ENCODE measurements at places on chromosomes 5 and 9.

- H3K4me3 ChIP-seq: no peak overlapping the region
- peaks cover 6% of the 10 kb centered on the region for H3K4me1 ChIP-seq
- DNase-seq: no peak
- H3K27ac ChIP-seq: no peak overlapping the region
These were observed 54.7 kb upstream of the ADAMTS16 start for GRCh38 chr5:5085381-5085780.

DNA sequence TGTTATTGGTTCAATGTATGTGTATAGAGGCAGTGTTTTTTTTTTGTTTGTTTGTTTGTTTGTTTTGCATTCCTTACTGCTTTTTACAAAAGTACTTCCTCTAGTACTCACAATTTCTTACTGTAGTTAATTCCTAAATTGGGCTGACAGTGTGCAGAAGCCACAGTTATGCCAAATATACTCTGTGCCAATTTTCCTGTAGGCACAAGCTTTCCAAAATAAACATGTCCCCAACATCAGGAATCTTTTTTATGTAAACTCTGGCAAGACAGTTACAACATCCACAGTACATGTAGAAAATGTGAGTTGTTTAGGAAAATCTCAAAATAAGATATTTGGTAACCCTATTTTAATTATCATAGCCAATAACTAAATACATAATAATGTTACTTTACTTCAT is 161.6 kb upstream of the TSLP start:
- no peaks in the 10 kb centered on the region for H3K4me1 ChIP-seq
- H3K27ac ChIP-seq: no peak overlapping the region
- H3K36me3 ChIP-seq: no peaks in the 10 kb centered on the region
- H3K4me3 ChIP-seq: no peak overlapping the region

- DNase-seq: no peak
- H3K27ac ChIP-seq: no peak overlapping the region
- H3K4me3 ChIP-seq: no peak overlapping the region
These were observed 17.6 kb downstream of the FLT4 start for GRCh38 chr5:180631549-180632383.

DNA sequence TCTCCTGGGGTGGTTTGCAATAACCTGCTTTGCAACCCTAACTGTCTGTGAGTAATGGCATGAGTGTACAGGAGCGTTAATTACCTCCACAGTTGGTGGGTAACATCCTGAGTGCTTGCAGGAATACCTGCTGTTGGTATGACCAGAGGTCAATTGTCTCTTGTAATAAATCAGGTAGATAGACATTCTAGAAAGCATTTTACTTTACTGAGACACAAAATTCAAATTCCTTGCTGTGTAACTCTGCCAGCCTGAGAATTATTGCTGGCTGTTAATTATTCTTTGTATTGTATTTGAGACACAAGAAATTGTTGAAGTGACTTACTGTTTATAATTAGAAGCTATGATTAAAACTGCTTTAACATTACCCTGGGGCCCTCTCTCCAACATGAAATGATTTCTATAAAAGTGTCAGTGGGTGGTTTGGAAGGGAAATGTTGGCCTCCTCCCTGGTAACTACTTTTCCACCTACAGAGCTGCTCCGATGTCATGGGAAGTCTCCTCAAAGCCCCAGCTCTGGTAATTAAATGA is 150.8 kb upstream of the ADCY2 start:
- H3K4me3 ChIP-seq: no peak overlapping the region
- no peak overlapping the region for H3K27ac ChIP-seq
- H3K27me3 ChIP-seq: no peaks in the 10 kb centered on the region
- DNase-seq: no peak

- H3K27ac ChIP-seq: no peak overlapping the region
- peaks cover 45% of the 10 kb centered on the region for H3K27me3 ChIP-seq
- DNase-seq: no peak
- H3K4me1 ChIP-seq: peaks cover 11% of the 10 kb centered on the region
- H3K4me3 ChIP-seq: peak overlapping the region; percentile 75
These were observed 747 bp upstream of the UNC5A start for GRCh38 chr5:176809544-176810080.

All from H1 (cell line).